Myometrial cell (primary cell): ENCODE measurements at places on chromosomes 12 and 14. TPM values are rescaled to one million over a fixed set of nuclear protein-coding genes. Genes with fewer than 3 reads are reported as not detected.

The WSCD2 gene
- total RNA-seq: not detected in 2 replicates

The SLC25A47 gene
- total RNA-seq: not detected in 2 replicates

The UBE2N gene
- 65.7 and 78.7 TPM in 2 replicates for total RNA-seq

The MUCL1 gene
- total RNA-seq: not detected in 2 replicates

The KRT73 gene
- not detected in 2 replicates for total RNA-seq

The PGAM5 gene
- total RNA-seq: 32.3 and 39.2 TPM in 2 replicates
